ENCODE measurements at places on chromosomes 5 and 9.

- no peak for DNase-seq
Measured at GRCh38 chr9:98195671-98196070, 3.2 kb upstream of the CORO2A start.

DNA sequence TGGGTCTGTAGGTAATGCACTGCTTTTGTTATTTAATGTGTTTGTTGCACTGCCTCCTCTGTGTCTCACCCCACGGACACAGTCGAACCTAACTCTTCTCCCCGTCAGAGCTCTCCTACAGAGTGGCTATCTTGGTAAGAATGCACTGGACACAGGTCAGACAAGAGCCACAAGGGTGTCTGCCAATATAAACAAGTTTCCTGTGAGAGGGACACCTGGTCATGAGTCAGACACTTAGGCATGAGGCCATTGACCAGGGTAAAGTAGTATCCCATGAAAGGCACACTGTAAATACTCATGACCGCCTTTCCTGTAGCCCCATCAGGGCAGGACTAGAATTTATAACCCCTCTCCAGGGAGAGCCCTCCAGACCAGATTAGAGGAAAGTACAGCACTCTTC is 115.5 kb downstream of the SLC12A2 start:
- no peak for DNase-seq

DNA sequence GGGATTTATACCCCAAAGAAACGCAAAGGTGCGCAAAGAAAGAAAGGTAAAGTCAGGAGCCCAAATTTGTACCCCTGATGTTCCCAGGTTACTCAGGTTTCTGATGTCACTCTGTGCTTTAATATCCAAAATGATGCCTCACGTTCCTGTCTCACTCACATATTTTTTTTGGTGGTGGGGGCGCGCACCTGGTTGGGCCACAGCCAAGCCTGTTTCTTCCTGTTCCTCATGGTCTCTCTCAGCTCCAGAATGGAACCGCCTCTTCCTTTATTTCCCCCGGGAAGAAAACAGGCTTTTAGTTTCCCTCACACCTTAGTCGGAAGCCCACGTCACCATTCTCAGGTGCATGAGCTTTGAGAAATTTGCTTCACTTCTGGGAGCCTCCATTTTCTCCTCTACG is 118.3 kb upstream of the BOD1 start:
- no peak for DNase-seq

DNA sequence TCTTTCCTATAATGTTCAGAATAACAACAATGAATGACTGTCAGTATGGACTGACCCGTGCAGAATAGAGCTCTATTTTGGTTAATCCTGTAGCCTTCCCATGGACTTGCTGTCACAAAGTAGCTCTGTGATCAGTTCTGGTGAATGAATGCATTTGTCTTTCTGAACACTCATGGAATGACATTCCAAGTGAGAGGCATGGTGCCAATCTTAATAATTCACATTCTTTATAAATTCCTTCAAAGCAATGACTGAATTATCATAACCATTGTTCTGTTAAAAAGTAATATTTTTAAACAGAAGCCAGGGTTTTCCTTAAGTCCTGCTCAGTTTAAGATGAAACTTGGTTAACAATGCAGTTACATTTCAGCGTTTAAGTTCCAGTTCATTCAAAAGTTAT is 360.5 kb downstream of the ICE1 start:
- DNase-seq, result no peak

GRCh38 chr5:34803974-34804732 is 34.8 kb upstream of the TTC23L start:
- DNase-seq, result no peak

GRCh38 chr5:61783481-61783880 is 451.4 kb downstream of the ZSWIM6 start:
- DNase-seq, result no peak

- DNase-seq, result no peak
Measured at GRCh38 chr9:93891549-93892310, 63.4 kb downstream of the BARX1 start.

- no peak for DNase-seq
Measured at GRCh38 chr9:128414461-128414860, 6.2 kb upstream of the CERCAM start.

DNA sequence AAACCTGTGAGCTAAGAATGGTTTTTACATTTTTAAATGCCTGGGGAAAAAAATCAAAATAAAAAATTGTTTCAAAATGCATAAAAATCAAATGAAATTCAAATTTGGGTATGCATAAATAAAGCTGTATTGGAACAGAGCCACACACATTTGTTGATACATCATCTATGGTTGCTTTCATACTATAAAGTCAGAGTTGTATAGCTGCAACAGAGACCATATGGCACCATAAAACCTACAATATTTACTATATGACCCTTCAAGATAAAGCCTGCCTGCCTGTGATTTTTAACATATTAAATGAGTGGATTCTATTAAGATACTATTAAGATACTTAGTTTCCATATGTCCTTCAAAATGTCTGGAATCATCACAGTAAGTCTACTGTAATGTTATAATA is 40.0 kb downstream of the AUH start:
- DNase-seq, result no peak

Data from progenitor cell of endocrine pancreas (in vitro differentiated cells).